ENCODE measurements at places on chromosomes 11 and 22.
A peak's percentile ranks its signal among the peaks of the same experiment; 100 is the strongest.

DNA sequence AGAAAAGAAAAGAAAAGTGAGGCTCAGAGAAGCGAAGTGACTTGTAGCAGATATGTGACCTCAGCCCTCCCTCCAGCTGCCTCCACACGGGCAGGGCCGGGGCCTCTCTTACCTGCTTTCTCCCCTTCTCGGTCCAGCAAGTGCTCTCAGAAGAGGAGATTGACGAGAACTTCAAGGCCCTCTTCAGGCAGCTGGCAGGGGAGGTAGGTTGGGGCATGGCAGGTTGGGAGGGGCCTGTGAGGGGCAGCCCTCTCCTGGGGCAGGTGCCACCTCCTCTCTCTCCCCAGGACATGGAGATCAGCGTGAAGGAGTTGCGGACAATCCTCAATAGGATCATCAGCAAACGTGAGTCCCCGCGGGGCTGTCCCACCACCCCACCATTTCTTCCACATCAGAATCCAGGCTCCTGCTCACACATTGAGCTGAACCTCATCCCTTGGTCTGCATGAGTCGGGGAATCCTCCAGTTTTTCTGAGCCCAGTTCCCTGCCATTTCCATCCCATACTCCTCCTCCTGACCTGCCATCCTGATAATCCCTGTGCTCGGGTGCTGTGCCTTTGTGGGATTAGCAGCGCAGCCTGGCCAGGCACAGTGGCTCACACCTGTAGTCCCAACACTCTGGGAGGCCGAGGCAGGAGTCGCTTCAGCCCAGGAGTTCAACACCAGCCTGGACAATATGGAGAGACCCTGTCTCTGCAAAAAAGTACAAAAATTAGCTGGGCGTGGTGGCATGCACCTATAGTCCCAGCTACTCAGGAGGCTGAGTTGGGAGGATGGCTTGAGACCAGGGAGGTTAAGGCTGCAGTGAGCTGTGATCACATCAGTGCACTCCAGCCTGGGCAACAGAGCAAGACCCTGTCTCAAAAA lies 26.4 kb downstream of the CAPN1 start:
- DNase-seq = no peak

DNA sequence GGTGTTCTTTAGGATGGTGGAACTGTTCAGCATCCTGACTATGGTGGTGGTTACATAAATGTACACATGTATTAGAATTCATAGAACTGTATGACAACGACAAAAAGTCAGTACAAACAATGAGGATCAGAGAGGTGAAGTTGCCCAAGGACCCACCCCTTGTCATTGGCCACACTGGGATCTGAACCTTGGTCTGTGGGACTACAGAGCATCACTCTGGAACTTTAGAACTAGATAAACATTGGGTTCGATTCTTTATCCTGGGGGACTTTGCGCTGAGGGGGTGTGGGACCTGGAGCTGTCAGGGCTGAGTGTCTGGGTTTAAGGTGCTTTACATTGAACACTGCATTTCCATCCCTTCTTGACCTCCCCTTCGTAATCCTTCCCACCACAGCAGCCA lies 12.8 kb upstream of the EXT2 start:
- no peak for DNase-seq

DNA sequence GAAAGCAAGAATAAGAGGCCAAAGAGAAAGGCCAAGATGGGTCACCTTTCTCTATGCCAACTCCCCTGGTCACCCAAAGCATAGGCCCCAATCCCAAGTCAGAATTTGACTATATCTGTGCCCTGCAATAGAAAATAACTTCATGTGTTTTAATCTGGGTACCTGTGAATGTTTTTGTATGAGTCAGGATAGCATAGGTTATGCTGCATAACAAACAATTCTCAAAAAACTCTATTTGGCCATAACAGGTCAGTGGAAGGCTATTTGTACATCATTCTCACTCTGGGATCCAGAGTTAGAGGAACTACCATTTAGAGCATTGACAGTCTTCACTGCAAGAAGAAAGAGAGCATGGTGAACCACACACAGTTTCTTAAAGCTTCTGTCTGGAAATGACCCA lies 167.3 kb downstream of the DBX1 start:
- DNase-seq = no peak

DNA sequence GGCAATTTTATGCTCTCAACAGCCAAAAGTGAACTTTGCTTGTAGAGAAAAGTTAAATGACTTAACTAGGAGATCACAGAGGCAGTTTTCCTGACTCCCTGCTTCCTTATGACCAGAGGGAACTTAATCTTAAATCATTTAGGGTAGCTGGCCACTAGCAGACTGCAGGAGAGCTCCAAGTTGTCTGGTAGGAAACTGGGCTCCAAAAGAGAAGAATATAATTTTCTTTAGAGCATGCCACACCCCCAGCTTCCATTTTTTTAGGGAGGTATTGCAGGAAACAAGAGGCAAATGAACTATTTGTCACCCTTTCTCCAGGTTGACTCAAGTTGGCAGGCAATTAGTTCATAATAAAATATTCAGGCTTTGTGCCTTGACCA lies 2.6 kb downstream of the METTL15 start:
- peak; percentile 31 for DNase-seq

DNA sequence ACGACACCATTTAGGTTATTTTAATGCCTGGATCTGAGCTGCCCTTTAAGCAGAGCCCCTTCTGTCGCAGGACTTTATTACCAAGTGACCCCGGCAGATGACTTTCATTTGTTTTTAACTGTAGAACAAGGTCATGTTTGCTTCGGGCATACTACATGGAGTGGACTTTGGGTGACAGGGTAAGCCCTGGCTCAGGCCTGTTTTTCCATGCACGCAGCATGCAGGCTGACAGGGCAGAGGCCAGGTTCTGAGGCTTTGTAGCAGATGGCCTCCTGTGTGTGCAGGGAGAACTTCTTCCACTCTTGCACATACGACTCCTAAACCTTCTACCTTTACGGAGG lies 50.5 kb downstream of the SNX19 start:
- no peak for DNase-seq

- DNase-seq = peak; percentile 59
Measured at GRCh38 chr11:46361283-46362155, 14.3 kb downstream of the DGKZ start.

DNA sequence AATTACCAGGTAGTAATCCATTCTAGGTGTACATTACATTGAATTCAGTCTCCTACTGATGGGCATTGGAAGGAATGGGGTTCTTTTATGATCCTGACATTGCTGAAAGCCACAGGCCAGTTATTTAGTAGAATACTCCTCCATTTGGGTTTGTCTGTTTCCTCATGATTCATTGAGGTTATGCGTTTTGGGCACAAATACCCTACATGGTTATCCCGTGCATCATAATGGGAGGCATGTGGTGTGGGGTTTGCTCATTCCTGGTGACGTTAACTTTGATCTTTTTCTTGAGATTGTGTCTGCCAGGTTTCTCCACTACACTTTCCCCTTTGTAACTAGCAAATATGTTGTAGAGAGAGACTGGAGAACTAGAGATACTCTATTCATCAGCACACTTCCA lies 5.5 kb downstream of the FOLR3 start:
- DNase-seq = peak; percentile 97

DNA sequence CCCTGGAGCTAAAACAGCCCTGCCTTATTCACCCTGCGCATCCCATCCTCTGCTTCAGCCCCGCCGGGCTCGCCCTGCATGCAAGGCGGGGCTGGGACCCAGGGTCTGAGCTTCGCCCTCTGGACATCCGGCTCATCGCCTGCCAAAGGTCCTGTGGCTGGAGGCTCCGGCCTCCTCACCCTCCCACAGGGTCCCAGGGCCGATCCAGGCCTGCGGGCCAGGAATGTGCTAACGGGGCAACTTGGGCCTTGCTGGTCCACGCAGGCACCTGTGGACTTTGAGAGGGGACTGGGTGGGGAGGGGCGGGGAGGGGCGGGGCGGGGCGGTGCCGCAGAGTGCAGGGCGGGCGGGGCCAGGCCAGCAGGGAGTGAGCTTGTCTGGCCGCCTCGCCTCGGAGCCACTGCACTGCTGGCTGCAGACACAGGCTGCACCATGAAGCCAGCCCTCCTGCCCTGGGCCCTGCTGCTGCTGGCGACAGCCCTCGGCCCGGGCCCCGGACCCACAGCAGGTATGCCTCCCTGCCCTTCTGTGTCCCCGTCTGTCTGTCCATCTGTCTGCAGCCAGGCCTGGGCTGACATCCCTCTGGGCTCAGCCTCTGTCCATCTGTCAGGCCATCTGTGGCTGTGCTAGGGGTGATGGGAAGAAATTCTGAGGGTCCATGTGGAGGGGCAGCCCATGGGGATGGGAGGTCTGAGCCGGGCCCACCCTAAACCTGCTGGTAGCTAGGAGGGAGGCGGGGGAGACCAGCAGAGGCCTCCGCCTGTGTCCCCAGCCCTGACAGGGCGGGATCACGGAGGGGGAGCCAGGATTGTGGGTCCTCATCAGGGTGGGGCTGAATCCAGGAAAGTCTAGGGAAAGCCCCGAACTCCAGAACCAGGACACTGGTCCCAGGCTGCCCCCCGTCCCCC lies at the start of gene SUSD2:
Gene SUSD2, plus strand, starts transcription at position 400 of the 908 bp plus-strand sequence. Its CDS starts 33 bp downstream, at position 433.
- peak; percentile 14 for DNase-seq

DNA sequence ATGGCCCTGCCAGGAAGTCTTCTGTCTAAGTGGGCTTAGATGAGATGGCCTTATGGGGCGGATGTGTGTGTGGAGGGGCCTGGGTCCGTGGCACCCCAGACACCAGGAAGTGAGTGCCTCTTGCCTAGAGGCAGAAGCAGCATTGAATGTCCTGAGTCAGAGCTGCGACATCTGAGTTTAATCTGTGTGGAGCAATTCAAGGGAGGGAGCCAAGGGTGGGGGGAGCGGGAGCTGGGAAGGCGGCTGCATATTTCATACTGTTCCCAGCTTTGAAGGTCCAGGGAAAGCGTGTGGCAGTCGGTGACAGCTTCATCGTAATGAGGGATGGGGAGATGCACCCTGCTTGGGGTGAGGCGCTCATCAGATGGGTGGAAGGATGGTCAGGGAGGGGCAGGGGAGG lies 73.5 kb upstream of the THY1 start:
- peak; percentile 72 for DNase-seq

- DNase-seq = peak; percentile 6
Measured at GRCh38 chr22:27625769-27626674, 175.5 kb downstream of the MN1 start.

DNA sequence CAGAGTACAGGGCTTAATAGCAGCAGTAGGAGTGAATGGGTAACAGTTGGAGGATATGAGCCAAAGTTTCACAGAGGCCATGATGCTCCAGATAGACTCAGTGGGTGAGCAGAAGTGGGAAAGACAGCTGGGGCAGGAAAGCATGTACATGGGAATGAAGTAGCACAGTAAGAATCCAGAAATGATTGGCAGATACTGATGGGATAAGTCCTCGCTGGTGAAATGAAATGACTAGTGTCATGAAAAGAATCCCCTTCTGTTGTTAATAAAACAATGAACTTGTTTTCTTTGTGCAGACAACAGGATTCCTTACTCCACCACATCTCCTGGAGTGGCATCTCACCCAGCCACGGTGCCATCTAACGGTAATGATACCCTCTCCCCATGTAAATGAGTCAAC lies 17.4 kb upstream of the PANX1 start:
- no peak for DNase-seq

DNA sequence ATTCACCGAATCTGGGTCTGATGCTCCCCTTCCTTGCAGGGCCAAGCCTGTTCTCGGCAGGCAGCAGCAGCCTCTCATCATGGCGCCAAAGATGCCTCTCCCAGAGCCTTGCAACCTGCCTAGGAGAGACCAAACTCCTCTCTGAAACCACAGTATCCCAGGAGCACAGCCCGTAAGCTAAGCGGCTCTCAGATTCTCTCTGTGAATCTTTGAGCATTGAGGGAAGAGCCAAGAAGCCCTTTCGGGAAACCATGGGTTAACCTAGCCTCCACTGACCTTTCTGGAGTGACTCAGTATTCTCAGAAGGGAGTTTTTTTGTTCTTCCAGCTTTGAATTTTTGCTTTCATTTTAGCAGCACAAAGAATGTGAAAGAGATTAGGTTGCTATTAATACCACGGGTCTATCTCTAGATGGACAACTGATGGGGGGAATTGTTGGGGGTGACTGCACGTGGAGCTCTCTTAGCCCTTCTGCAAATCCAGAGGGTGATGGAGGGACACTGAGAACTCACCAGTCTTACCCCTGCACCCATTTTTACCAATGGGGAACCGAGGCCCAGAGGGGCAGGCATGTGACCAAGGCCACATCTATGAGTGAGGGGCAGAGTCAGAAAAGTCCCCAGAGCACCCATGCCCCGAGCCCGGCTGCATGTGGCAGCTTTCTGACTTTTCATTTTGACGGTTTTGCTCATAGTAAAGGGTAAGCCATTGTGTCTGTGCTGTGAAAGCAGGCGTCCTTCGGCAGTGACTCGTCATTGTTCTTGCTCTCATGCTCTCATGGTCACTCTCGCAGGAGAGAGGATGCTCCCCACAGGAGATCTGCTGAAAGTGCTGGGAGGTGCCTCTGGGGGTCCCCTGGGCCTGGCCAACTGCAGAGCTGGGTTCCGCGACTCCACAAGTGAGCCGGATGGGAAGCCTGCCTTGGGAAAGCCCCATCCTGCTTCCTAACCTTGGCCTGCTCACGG lies 36.0 kb downstream of the IRAG1 start:
- DNase-seq = peak; percentile 90

GRCh38 chr11:86891036-86891435 lies 64.2 kb downstream of the FZD4 start:
- no peak for DNase-seq

DNA sequence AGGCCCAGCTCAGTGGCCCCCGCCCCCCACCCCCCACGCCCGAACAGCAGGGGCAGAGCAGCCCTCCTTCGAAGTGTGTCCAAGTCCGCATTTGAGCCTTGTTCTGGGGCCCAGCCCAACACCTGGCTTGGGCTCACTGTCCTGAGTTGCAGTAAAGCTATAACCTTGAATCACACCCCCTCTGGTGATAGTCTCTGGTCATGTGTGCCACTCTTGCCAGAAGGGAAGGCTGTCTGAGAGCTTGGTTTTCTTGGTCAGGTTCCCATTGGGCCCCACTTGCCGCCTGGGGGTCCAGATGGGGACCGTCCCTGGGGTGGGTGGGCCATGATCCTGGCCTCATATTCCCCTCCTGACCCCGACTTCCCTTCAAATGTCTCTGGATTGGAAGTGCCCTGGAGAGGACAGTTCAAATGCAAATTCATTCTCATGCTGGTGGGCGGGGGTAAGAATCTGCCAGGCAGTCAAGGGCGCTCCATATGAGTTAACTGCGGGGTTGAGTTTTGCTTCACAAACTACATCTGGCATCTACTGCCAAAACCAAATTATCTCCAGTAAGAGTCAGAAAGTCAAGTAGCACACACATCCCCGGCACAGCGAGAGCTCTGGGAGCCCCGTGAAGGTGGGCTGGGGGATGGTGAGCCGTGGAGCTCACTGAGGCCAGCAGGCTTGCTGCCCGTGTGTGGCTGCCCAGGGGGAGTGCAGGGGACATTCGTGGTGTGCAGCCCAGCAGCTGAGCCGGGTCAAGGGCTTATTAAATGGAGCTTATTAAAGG lies 35.7 kb downstream of the B3GAT1 start:
- DNase-seq = no peak

DNA sequence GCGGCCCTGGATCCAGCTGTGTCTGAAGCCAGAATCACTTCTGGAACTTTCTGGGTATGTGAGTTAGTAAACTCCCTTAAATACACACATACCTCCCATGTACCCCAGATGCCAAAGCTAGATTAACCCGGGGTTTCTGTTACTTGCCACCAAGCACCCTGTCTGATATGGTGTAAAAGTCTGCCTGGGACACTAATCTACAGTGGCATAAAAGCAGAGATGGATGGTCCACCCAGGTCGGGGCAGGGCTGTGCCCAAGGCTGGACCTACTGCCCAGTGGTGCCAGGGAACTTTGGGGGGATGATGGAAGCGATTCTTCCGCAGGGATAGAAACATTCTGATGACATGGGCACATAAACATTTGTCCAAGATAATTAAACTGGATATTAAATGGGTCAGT lies 12.7 kb downstream of the MRGPRF start:
- no peak for DNase-seq
